Activated CD8-positive, alpha-beta memory T cell treated with anti-CD3 and anti-CD28 coated beads for 4 hours (primary cell): ENCODE measurements at places on chromosomes 4 and X.

GRCh38 chr4:72084587-72085011, 52.8 kb downstream of the NPFFR2 start:
- DNase-seq = no peak

DNA sequence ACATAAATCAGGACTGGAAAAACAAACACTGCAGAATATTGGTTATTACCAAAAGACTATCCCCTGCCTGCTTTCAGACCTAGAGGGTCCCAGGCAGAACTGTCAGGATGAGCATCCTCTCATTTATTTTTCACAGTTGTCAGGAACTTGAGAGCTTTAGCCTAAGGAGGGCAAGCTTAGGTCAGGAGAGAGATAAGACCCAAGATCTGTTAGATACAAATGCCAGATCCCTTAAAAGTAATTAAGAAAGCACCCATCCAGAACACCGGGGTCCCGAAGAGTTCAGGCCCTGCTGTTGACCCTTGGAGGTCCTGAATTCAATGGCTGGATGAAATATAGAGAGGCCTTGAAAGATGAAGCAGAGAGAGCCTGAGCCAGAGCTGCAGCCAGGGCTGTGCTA, 5.9 kb upstream of the MAGEB3 start:
- DNase-seq = no peak

DNA sequence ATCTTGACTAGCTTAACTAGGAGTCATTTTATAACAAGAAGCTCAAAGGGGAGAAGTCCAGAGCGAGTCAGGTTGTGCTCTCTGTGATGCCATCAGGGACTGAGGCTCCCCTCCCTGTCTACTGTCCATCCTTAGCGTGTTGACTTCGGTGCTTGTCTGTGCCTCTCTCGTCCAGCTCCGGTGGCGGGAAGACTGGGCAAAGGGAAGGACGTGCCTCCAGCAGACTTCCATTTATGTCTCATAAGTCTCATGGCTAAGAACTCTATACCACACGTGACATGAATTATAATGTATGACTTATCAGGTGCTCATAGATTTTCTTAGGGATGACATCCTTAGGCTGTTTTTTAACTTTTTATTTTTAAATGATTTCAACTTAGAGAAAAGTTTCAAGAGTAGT, 92.6 kb upstream of the TLR2 start:
- DNase-seq = no peak

GRCh38 chr4:40908297-40908696, 158.5 kb downstream of the NSUN7 start:
- DNase-seq = no peak

DNA sequence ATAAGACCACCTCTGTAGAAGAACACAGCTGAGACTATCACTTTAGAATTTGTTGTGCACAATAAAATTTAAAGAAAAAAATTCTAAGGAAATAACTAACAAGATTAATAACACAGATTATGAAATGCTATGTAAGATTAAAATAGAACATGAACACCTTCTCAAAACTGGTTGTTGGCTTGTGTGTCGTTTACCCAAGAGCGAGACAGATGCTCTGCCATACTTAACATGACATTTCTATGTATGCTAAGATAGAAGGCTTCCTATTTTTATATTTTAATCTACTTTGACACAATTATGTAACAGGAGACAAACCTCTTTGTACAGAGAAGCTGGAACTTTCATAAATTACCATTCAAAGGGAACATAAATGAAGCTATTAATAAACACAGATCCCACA, 30.1 kb downstream of the USP46 start:
- DNase-seq = no peak

GRCh38 chr4:109418588-109418987, 15.0 kb upstream of the SEC24B start:
- no peak for DNase-seq

DNA sequence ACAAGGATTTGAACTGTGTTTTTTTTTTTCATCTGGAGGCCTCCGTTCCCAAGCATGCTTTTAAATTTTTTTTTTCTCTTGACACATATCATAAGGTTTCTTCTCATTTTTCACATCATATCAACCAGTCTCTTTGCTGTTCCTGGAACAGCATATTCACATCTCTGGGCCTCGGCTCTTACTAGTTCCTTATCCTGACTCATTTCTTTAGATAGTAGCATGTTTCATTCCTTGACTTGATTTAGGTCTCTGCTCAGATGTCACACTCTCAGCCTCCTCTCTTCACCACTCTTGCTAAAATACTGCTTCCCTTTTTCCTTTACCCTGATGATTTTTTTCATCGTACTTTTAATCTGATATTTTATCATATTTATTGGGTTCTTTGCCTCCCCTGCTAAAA, 976.4 kb upstream of the FTHL17 start:
- DNase-seq = no peak

DNA sequence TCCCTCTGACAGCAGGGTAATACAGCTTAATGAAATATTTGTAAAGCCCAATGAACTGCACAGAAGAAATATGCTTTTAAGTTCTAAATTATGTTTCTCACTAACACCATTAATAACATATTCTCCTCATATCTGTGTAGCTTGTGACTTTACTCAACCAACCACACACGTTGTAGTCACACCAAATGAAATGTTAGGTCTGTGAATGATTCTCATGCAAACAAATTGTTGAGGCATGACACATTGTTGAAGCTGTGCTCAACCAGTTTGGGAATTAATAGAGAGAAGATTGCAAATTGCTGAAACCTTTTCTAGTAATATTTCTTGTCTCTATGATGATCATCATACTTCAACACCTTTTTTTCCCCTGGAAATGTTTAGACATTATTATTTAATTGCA, 645.9 kb downstream of the PCDH7 start:
- no peak for DNase-seq

DNA sequence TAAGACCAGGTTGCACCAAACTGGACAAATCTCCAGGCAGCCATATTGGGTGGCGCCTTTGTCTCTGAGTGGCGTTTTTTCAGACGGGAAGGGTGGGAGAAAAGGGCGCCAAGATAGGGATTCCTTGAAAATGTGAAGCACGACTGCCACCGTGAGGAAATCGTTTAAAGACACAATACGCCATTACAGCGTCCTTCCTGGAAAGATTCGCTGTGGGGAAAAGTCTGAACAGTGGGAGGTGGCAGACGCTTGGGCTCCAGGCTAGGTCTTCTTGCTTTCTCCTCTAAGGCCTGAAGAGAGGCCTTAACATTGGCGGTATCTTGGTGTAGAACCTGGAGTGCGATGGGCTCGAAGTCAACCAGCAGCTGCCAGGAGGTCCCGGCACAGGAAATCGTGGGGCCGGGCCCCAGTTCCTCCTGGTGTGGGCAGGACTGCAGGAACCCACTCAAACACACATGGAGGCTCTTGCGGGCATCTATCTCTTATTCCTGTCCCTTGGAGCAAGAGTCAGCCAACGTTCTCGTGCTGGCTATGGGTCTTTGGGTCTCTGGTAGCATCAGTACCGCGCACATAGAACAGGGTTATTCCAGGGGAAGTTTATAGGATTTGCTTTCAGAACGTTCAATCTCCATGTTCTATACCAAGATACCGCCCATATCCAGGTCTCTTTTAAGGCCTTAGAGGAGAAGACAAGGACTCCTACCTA, 208.8 kb downstream of the OR13H1 start:
- no peak for DNase-seq

DNA sequence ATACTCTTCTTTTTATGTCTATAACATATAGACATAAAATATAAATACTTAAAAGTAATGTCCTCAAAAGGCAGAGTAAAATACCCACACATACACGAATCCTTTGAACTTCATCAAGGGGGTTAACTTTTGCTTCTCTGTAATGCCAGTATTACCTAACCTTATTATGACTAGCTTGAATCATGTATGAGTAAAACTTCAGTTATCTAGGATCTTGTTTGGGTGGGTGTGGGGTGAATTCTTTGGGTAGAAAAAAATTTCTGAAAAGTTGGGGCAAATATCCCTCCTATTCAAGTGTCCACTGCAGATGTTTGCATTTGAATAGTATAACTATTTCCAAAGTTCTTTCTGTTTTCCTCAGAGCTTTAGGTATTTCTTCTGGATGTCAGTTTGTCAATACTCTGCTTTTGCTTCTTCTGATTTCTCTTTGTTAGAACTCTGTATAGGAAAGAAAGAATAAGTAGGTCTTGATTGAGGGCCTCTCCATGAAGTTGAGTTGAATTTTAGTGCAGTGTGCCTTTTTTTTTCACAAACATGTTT, 173.8 kb downstream of the ADGRL3 start:
- no peak for DNase-seq

DNA sequence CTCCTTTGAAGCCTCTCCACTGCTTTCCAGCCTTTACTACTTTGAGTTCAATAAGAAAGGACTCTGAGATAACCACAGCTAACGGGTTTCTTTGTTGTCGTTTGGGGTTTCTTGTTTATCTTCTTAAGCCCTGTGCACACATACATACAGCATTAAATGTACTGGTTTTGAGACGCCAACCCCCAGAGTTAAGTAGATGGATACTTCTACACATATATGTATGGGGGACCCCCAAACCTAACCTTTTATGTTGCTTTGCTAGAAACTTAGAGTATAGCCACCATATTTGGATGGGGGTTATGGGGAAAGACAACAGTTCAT, 697 bp downstream of the CEP135 start:
- DNase-seq = no peak

DNA sequence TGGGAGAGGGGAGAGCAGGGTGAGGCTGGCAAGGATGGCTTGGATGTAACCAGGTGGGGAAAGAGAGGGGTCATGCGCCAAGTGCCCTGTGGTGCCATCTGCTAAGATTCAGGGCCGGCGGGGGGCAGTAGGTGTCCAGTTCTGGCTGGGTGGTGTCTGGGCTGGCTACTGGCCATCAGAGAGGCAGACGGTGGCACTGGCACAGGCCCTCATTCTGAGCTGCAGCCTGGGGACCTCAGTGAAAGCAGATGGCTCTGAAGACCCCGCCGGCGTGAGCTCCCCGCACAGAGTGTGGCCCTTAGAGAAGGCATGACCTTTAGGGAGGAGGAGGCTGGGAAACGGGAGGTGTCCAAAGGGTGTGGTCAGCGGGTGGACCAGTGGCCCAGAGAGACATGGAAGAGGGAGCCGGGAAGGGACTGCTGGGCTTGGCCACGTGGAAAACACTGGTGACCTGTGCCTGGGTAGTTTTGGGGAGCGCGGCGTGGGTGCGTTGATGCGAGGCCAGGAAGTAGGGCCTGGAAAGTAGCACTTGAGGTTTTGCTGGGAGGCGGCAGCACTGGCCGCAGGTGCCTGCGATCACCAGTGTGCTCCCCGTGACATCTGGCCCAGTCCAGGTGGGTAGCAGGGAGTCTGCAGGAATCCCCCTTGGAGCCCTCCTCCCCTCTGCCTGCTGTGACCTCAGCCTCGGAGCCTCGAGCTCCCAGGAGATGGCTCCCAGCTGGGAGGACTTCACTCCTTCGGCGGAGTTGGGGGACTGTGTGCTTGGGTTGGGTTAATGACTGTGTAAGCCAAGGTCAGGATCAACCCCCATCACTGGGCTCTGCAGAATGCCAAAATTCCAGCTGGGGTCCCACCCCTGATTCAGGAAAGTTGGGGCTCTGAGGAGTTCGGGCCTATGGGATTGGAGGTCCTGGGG, 9.3 kb upstream of the SH3TC1 start:
- no peak for DNase-seq

GRCh38 chr4:176340871-176341685, 21.3 kb downstream of the SPCS3 start:
- no peak for DNase-seq

- no peak for DNase-seq
Measured at GRCh38 chr4:15295421-15296162, 132.2 kb upstream of the C1QTNF7 start.

- DNase-seq = no peak
Measured at GRCh38 chr4:123485601-123486000, 89.0 kb downstream of the SPRY1 start.

DNA sequence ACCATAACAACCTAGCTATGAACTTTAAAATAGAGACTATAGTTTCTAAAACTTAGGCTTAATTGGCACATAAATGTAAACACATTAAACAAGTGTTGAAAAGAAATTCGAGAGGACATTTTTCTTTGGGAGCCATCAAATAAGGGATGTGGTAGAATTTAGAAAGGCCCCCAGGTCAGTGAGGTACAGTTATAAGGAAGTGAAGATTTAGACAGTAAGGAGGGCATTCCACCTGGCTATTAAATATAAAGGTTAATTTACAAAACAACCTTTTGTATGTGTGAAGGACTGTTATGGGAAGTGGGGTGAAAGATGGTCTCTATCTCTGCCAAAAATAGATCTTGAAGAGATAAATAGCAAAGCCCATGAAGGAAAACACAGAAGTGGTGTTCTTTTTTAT, 83.9 kb downstream of the AFF1 start:
- DNase-seq = no peak

DNA sequence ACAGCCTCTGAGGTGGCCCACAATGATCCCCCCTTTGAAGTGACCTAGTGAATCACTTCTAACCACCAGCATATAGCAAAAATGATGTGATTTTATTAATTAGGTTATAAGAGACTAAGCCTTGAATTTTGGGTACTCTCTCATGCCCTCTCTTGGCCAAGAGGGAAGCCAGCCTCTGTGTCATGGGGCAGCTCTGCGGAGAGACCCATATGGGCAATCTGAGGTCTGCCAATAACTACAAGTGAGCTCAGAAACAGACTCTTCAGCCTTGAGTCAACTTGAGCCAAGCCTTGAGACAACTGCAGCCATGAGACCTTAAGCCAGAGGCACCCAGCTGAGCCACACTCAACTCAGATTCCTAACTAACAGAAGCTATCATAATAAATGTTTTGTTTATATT, 45.7 kb downstream of the MANBA start:
- no peak for DNase-seq

GRCh38 chr4:26076000-26076587, 162.1 kb downstream of the SMIM20 start:
- DNase-seq = no peak

DNA sequence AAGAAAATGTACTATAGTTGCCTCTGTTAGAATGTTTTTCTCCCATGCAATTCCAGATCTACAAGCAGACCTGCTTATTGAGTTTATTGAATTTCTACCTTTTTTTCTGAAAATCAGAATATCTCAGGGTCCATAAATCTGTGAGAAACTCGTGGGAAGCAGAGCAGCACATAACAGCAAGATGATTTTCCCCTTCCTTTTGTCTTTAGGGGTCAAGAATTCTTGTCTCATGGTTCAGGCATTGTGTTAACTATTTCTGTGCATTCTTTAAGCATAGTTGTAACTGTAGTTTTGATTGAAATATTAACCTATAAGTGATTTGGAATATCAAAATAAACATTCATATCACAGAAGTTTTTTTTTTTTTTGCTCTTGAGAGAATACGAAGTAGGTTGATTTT, 11.4 kb downstream of the EDNRA start:
- DNase-seq = no peak

GRCh38 chrX:154695911-154696675, 42.7 kb upstream of the CTAG2 start:
- no peak for DNase-seq

DNA sequence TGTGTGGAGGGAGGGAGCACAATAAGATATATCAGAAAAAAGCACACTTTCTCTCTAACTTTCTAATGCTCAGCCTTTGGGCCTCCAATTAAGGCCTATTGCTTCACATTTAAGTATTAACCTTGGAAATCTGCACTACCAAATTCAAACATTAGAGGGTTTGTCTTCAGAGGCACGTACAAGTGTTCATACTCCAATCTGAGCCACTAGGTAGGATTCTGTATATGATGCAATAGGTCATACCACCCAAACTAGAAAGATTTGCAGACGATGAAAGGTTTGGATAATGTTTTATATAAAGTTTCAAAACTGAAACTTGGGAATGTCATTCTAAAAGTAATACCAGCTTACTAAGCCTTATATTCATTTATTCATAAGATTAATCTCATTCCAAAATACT, 106.4 kb downstream of the MID1 start:
- DNase-seq = no peak
